Activated T-helper 1 cell treated with anti-CD3 and anti-CD28 coated beads, Interleukin-2, amount 50 U/mL, for 16 hours (primary cell): ENCODE measurements at places on chromosomes 13 and 19.
A peak's percentile ranks its signal among the peaks of the same experiment; 100 is the strongest.

DNA sequence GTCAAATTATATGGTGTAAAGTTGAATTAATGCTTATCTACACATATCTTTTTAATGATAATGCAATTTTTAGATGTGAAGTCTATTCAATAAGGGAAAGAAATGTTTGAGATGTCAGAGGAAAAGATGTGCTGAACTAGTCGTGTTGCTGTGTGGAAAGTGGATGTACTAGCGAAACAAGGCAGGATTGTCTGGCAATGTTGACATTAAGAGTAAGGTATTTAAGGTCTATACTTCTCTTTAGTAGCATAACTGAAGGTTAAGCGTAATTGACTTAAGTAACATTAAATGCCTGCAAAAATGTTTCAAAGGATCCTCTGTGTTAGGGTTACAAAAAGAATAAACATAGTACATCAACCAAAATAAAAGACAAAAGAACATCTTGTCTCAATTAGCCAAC lies 787.3 kb upstream of the KLHL1 start:
- no peak for DNase-seq

DNA sequence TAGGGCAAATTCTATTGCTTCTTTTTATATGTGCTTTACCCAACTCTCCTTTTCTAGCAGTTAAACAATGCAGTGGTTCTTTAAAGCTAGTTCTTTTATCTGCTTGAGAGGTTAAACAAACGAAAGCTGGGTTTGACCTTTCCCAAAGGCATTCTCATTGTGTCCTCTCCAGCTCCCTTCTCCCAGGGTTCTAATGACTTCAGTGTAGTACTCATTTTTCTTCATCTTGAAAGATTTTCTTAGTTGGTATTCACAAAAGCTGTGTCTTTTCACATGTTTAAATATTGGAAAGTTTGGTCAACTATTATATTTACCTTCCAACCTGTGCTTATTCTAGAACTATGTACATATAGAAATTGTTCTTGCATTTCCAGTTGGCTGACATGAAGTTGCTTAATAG lies 1.5 kb downstream of the WASF3 start:
- DNase-seq, result no peak

- no peak for DNase-seq
These were observed 304.1 kb upstream of the MAB21L1 start for GRCh38 chr13:35780613-35781012.

DNA sequence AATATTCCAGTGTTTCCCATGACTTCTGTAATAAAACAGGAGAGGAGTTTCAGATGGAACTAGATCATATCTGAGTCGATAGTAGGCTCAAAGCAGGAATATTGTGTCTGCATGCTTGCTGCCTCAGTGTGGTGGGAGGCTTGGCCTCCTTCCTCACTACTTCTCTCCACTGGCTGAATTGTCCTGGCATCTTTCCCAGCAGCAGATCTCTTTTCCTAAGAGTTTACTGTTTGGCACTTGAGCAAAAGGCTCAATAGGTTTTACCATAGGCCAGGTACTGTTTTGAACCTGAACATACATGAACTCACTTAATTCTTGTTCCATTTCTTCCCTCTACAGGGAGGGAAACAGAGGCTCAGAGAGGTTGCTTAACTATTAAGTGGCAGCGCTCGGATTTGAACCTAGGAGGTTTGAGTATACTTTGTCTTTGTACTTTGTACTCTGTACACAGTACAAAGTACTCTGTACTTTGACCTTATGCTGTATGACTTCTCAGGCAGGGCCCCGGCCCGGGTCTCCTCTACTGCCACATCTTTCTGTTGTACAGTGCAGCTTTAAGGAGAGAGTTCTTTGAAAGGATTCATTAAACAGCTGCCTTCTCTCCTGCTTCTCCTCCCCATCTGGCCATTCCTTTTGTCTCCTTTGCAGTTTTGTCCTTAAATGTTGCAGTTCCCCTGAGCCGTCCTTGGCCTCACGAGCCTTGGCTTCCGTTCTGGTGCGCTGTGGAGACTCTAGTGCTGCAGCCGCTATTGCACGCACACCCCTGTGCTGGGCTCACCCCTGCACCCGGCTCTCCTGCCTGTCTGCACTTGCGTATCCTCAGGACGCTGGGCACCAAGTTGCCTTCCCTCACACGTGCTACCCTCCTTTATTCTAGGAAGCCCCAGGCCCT lies 8.1 kb downstream of the B3GLCT start:
- DNase-seq, result no peak

DNA sequence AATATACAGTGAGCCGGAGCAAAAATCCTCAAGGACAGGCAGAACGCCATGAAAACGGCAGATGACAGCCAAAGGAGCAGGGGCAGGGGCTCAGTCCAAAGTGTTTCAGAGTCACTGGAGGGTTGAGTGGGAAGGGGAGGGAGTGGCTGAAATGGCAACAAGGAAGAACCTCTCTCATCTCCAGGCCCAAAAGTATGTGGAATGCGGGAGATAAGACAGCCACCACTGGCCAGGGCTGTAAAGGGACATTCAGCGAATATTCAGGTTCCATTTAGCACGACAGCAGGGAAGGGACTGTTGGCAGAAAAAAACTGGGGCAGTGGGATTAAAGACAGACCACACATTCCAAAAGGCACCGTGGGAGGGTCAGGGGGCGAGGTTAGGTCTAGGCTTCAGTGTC lies 48.4 kb downstream of the USPL1 start:
- DNase-seq, result no peak

DNA sequence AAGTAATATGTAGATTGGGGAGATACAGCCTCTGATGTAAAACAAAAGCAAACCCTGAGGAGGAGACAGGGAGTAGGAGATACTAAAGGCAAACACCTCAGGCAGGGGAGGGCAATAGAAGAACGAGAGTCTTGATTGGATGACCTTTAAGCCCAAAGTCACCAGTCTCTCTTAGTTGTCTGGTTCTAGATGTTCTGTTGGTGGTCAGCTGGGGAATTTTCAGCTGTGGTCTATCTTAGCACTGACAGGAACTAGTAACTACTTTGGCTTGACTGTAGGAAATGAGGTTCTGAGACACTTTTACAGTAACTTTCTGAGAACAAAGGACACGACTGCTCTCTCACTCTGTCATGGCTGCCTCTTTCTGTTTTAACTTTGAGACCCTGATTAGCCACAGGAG lies 290.7 kb upstream of the MIR17HG start:
- DNase-seq, result no peak

DNA sequence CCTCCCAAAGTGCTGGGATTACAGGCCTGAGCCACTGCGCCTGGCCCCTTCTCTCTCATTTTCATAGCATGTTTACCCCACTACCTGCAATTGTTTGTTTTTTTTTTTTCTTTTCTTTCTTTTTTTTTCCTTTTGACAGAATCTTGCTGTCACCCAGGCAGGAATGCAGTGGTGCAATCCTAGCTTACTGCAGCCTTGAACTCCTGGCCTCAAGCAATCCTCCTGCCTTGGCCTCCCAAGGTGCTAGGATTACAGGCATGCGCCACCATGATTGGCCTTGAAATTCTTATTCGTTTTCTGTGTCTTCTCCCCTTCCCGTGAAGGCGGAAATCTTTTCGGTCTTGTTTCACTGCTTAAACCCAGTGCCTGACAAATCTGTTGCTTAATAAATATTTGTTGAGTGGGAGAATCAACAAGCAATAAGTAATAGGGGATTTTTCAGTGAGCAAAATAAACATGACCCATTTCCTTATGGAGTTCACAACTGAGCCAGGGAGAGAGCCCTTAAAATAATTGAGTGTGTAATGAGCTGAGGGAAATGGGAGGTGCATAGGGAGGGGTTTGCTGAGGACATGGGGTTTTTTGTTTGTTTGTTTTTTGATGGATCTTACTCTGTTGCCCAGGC lies 1.8 kb upstream of the INSR start:
- no peak for DNase-seq

- no peak for DNase-seq
These were observed 17.2 kb upstream of the JUND start for GRCh38 chr19:18298601-18299000.

GRCh38 chr19:45772912-45773311 lies 3.9 kb upstream of the SIX5 start:
- DNase-seq, result no peak

DNA sequence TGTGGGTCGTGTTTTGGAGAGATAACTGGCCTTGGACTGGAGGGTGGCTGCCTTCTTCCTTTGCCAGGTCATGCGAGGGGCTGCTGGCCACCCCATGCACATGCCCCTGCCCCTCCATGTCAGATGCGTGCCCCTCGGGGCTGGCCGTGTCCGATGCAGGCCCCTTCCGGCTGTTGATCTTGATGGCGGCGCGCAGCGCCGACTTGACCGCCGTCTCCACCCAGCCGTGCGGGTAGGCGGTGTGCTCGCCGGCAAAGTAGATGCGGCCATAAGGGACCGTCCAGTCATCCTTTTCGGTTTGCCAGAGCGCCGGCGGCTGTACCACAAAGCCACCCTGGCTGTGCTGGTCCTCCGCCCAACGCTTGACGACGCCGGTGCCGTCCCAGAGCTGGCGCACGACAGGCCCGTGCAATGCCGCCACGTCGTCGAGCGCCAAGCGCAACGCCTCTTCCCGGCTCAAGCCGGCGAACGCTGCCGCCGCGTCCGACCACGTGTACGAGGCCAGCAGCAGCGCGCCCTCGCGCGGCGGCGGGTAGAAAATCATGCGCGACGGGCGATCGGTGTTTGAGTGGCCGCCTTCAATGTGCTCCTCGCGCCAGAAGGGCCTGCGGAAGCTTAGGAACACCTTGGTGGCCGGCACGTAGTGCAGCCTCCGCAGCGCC lies 6.9 kb downstream of the IL4I1 start:
- DNase-seq, result peak; percentile 45

- DNase-seq, result no peak
These were observed 1.2 kb upstream of the GPX4 start for GRCh38 chr19:1102407-1103131.

DNA sequence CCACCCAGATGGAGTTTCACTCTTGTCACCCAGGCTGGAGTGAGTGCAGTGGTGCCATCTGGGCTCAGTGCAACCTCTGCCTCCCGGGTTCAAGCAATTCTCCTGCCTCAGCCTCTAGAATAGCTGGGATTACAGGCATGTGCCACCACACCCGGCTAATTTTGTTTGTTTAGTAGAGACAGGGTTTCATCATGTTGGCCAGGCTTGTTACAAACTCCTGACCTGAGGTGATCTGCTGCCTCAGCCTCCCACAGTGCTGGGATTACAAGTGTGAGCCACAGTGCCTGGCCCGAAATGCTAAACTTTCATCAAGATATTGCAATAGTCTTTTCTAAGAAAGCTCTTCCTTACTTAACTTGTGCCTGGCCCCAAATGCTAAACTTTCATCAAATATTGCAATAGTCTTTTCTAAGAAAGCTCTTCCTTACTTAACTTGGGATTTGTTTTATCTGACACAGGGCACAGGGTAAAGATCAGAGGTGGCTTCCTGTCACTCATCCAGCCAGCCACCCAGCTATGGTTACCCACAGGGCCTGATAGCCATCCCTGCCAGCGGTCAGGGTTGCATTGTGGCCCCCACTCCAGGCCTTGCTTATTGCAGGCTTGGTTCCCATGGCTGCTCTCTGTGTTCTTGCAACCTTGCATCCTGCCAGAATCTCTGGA lies 352.3 kb upstream of the TMTC4 start:
- DNase-seq, result no peak

GRCh38 chr13:38759390-38759789 lies 72.5 kb downstream of the FREM2 start:
- DNase-seq, result no peak

DNA sequence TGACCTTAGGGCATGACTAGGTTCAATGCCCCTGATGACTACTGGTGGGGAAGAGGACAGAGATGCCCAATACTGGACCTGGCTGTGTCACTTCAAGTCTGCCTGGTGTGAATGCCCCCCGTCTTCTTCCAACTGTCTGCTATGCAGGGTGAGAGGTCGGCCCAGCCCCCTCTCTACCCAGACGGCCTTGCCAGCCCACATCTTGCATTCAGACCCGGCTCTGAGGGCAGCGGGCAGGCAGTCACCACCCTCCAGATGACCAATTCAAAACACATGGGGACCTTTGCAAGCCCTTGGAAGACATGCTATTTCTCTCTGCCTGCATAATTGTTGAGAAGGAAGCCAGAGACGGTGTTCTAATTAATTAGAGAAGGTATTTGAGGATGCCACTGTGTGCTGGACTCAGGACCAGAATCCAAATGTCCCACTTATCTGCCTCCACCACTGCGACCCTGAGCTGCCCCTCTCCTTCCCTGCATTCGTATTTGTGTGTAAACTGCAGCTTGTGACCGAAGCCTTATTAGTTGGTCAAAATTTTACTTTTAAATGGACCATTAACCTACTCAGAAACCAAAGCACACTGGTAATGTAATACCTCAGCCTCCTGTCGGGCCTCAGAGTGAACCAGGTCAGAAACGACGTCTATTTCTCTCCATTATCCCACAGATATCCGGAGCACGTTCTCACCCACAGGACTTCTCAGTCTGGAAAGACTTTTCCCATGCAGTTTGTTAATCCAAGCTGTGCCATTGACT lies 407.0 kb downstream of the ZNF536 start:
- DNase-seq, result no peak

DNA sequence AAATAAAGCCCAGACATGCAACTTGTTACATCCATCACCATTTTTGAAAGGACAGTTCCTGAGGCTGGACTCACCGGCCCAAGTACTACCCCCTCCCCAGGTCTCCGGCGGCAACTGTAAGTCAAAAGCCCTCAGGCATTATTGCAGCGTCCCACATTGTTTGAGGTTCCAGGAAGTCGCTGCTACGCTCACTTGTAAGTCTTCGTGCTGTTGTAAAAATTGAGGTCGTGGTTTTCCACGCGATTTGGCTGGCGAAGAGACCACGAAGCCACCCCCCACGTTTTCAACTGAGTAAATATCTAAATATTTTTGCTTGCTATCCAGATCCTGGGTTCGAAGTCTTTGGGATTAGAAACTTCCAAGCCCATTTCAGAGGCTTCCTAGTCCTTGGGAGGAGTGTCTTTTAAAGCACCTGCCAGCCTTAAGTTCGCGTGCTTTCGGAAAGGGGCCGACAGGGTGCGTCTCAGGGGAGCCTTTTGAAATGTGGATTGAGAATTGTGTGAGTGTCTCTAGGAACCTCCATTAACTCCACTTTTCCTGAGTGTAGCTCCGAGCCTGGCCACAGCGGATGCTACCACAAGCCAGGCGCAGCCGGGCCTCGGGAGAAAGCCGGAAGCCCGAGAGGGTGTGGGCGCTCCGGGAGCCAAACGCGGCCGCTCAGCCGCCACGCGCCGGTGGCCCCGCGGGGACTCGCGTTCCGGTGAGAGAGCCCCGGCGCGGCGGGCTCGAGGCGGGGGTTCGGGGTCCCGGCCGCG lies 434 bp upstream of the FNDC3A start:
- DNase-seq, result peak; percentile 1
